Activated CD4-positive, alpha-beta T cell treated with anti-CD3 and anti-CD28 coated beads for 36 hours (primary cell): ENCODE measurements at places on chromosomes 11 and 22. TPM values are rescaled to one million over a fixed set of nuclear protein-coding genes. Genes with fewer than 3 reads are reported as not detected.
A peak's percentile ranks its signal among the peaks of the same experiment; 100 is the strongest.

DNA sequence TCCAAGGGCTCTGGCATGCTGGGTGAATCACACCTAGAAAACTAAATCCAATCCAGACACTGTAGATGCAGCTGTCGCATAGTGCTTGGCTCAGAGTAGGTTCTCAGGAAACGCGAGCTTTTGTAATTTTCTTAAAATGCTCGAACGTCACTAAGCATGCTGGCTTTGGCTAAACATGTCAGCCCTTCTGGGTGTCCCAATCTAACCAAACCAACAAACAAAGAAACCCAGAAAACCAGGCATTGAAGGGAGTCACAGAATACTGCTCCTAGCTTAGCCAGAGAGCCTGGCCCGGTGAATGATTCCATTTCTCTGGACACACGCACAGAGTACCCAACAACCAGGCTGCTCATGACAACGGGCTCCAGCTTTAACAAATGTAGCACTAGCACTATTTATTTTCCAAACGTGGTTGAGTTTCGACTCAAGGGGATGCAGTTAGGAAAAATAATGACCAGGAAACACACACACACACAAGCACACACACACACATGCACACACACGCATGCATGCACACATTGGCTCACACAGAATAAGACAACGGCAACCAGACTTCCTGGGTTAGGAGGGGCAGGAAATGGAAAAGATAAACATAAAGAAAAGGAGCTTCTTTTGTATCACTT is 492.6 kb downstream of the MIAT start:
- peaks cover 31% of the 10 kb centered on the region for H3K27me3 ChIP-seq
- H3K27ac ChIP-seq: no peak overlapping the region
- no peaks in the 10 kb centered on the region for H3K36me3 ChIP-seq
- DNase-seq: no peak

- H3K27me3 ChIP-seq: no peaks in the 10 kb centered on the region
- H3K36me3 ChIP-seq: no peaks in the 10 kb centered on the region
- peak; percentile 66 for DNase-seq
- H3K27ac ChIP-seq: no peak overlapping the region
- no peaks in the 10 kb centered on the region for H3K4me1 ChIP-seq
These were observed 16.9 kb upstream of the SPTY2D1 start for GRCh38 chr11:18650859-18651557.

GRCh38 chr11:11016068-11016467 is 158.2 kb upstream of the ZBED5 start:
- no peak for DNase-seq
- H3K4me1 ChIP-seq: no peaks in the 10 kb centered on the region
- no peaks in the 10 kb centered on the region for H3K36me3 ChIP-seq
- H3K27me3 ChIP-seq: peaks cover 4% of the 10 kb centered on the region
- no peak overlapping the region for H3K4me3 ChIP-seq

- H3K27ac ChIP-seq: no peak overlapping the region
- H3K4me3 ChIP-seq: no peak overlapping the region
- H3K36me3 ChIP-seq: no peaks in the 10 kb centered on the region
- H3K4me1 ChIP-seq: no peaks in the 10 kb centered on the region
These were observed 941.0 kb upstream of the CHORDC1 start for GRCh38 chr11:91163619-91164451.

DNA sequence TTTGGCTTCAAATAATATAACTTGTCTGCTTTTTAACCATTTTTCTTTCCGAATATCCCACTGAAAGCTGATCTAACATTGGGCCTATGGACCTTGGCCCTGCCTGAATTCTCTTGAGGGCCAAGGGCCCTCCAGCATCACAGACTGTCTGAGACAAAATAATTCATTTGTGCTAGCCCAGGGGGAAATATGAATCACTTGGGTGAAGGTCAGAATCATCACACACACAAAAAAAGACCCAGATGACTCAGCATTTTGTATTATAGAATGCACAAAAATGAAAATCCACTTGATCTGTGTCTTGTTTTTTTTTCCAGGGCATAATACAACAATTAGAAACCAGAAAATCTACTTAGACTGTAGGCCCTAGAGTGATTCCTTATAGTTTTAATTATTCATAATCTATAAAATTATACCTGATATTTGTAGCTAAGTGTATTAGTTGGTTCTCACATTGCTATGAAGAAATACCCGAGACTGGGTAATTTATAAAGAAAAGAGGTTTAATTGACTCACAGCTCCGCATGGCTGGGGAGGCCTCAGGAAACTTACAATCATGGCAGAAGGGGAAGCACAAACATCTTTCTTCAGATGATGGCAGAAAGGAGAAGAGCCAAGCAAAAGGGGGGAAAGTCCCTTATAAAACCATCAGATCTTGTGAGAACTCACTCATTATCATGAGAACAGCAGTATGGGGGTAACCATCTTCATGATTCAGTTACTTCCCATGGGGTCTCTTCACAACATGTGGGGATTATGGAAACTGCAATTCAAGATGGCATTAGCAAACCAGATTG is 15.6 kb upstream of the RDX start:
- H3K4me1 ChIP-seq: peaks cover 15% of the 10 kb centered on the region
- H3K36me3 ChIP-seq: no peaks in the 10 kb centered on the region
- H3K27me3 ChIP-seq: no peaks in the 10 kb centered on the region

DNA sequence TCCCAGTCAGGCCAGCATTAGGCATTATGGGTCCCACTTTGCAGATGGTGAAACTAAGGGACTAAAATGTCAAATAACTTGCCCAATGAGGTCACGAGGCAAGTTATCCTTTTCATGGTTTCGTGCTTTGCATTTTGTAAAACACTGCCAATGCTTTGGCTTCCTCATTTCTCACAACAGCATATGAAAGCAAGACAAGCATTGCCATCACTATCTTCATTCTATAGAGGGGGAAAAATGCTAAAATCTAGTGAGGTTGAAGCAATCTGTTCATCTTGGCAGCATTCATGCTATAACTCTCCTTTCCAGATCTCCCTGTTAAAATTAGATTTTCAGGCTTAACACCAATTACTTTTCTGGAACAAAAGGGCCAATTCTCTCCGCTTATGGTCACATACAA is 14.8 kb downstream of the FAM181B start:
- H3K27me3 ChIP-seq: peaks cover 2% of the 10 kb centered on the region
- H3K4me3 ChIP-seq: no peak overlapping the region
- H3K27ac ChIP-seq: no peak overlapping the region

DNA sequence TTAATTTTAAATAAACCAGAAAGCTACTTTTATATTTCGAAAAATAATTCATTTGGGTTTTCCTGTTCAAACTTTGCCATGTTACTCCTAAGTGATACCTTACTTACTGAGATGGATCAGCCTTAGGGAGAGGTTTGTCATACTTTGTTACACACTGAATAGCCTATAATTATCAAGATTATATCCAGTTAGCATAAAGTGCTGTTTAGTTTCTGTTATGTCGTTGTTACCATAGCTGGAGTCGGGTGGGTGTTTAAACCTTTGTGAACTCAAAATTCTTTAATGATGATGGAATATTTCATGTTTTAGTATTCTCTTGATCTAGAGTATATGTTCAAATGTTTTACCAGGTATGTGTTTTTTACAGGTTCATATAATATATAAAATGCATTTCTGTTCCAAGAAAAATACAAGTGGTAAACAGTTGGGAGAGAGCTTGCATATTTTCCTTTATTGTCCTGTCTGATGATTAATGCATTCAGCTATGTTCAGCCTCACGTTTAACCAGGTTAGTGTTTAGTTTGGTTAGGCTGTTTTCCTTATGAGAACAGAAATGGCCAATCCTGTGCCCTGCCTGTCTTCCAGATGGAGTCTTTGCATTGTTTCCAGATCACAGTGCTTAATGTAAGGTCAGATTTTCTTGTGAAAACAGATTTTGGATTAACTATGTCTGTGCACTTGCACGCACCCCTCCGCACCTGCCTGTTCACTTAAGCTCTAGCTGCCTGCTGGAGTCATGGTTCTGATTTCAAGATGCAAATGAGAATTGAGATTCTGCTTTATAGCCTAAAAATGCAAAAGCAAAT is 105.6 kb downstream of the ATXN10 start:
- H3K4me3 ChIP-seq: no peak overlapping the region
- DNase-seq: no peak

DNA sequence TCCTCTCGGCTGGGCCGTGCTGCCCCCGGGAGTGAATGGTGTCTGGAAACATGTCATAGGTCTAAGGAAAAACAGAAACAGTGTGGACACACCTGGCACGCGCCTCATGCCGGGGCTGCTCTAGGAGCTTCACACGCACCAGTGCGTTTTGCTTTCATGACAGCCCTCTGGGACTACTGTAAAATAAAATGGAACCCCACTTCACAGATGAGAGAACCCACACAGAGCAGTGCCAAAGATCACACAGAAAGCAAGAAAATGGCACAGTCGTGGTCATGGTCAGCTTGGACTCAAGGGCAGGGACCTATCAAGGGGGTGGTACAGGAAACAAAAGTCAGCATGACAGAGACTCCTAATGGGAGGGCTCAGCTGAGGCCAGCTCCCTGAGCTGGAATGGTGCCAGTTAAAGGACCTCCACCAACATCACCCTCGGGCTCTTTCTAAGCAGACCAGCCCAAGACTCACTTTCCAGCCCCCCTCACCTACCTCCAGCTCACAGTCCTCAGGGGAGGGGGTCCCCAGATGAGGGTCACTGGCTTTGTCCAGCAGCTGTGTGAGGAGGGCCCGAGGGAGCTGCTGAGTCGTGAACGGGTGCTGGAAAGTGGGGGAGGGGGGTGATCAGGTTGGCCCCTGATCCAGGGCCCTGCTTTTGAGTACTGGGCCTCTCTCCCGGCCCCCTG is 3.3 kb downstream of the MAP4K2 start:
- peaks cover 21% of the 10 kb centered on the region for H3K4me1 ChIP-seq
- H3K27me3 ChIP-seq: no peaks in the 10 kb centered on the region
- DNase-seq: no peak
- H3K36me3 ChIP-seq: peaks cover 21% of the 10 kb centered on the region

- no peak overlapping the region for H3K27ac ChIP-seq
- H3K4me3 ChIP-seq: no peak overlapping the region
- no peaks in the 10 kb centered on the region for H3K36me3 ChIP-seq
- H3K27me3 ChIP-seq: no peaks in the 10 kb centered on the region
These were observed 15.1 kb upstream of the THRSP start for GRCh38 chr11:78048561-78048960.

DNA sequence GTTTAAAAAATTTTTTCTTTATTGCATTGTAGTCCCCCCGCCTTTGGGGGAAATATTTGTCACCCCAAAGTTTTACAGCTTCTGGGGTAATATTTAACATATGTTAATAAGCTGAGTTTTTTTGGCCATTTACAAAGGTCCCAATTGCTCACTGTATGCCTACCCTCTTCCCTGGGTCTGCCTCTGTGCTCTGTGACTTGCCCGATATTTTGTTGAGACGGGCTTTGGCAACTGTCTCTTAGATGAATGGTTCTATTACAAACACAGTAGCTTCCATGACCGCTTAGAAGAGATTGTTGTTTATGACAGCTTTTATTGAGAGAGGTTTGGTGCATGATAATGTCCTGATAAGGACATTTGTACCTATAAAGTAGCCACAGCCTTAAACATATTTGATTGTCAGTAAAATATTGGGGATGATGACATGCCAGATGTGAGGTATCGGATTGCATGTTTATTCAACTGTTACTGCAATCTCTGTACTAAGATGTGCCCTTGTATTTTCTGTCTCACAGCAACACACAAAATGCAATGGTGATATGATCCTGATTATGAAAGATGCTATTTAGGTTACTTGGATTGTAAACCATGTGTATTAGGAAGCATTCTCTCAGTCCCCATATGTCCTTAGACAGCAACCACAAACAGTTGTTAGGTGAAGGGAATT is 103.1 kb downstream of the TEAD1 start:
- H3K27me3 ChIP-seq: peaks cover 14% of the 10 kb centered on the region
- H3K4me3 ChIP-seq: no peak overlapping the region
- DNase-seq: no peak
- H3K4me1 ChIP-seq: no peaks in the 10 kb centered on the region
- no peaks in the 10 kb centered on the region for H3K36me3 ChIP-seq
- no peak overlapping the region for H3K27ac ChIP-seq

DNA sequence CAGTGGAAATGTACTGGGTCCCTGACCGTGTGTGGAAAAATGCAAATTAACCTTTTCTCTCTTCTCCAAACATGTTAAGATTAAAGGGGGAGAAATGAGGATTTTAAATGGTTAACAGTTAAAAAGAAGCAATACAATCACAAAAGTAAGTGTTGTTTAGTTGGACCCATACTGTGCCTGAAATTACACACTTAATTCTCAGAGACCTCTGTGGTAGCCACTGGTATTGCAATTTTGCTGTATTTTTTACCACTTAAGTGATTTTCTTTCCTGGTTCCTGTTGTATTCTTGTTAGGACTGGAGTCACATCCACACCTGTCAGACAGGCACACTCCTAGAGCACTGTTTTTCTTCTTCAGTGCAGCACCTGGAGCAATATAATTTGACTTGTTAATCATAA is 179.6 kb upstream of the PDGFD start:
- H3K4me1 ChIP-seq: no peaks in the 10 kb centered on the region
- no peak overlapping the region for H3K27ac ChIP-seq
- peaks cover 2% of the 10 kb centered on the region for H3K27me3 ChIP-seq
- no peaks in the 10 kb centered on the region for H3K36me3 ChIP-seq

DNA sequence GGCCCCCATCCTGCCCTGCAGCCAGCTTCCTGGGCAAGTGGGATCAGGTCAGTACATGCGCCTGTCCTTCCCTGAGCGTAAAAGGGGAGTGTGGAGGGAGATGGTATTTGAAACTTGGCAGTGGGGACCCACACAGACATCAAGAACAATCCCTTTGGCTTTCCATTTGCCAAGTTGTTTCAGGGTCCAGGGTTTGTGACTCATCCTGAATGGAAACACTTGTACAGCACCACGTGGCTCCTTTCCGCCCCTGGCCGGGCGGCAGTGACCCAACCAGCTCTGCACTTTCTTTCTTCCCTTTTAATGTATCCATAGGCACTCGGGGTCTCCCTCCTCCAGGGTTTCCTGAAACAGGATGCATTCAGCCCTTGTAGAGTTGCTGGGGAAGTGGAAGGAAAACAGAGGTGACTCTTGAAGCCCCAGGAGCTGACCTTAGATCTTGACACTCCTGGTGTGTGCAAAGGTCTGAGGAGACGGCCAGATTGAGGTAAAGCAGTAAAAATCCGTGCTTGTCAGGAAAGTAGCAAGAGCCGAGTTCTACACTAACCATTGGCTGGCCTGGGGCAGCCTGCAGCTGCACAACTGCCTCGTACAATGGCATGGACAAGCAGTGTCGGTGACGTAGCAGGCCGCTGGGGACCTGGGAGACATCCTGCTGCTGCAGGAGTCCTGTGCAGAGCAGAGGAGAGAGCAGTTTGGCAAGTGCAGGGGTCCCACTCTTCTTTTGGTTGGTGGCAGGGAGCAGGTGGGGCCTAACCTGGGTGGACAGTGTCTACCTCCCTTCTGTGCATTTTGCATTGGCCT is 189.8 kb downstream of the SNX19 start:
- H3K27ac ChIP-seq: no peak overlapping the region
- no peak overlapping the region for H3K4me3 ChIP-seq
- no peaks in the 10 kb centered on the region for H3K4me1 ChIP-seq
- peaks cover 7% of the 10 kb centered on the region for H3K27me3 ChIP-seq
- H3K36me3 ChIP-seq: no peaks in the 10 kb centered on the region

- no peak overlapping the region for H3K4me3 ChIP-seq
- no peaks in the 10 kb centered on the region for H3K36me3 ChIP-seq
- no peaks in the 10 kb centered on the region for H3K4me1 ChIP-seq
- no peak for DNase-seq
These were observed 1175.6 kb downstream of the BRD1 start for GRCh38 chr22:48651981-48652538.

GRCh38 chr22:19970479-19971275 is 29.1 kb upstream of the TXNRD2 start:
- H3K4me3 ChIP-seq: no peak overlapping the region
- peak; percentile 86 for DNase-seq
- no peak overlapping the region for H3K27ac ChIP-seq
- H3K27me3 ChIP-seq: no peaks in the 10 kb centered on the region

KCNQ1OT1 gene
- 0.16 TPM for total RNA-seq

KCNK7 gene
- total RNA-seq: 0.27 TPM

RCOR2 gene
- total RNA-seq: 0.37 TPM
